Right atrium auricular region (tissue), 2 donors: ENCODE measurements at places on chromosomes 2 and 18. TPM values are rescaled to one million over a fixed set of nuclear protein-coding genes. Genes with fewer than 3 reads are reported as not detected.

Gene EGR4
- not detected for total RNA-seq

DNA sequence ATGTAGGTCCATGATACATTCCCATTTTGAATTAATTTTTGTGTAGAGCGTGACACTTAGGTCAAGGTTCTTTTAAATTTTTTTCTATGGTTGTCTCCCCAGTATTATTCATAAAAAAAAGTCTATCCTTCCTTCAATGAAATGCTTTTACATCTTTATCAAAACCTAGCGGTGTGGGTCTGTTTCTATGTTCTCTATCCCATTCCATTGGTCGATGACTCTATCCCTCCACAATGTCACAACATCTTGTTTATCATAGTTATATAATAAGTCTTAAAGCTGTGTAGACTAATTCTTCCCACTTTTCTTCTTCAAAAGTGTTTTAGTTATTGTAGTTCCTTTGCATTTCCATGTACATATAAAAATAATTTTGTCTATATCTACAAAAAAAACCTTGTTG, 47.2 kb upstream of the GPR17 start:
- DNase-seq, result no peak

- DNase-seq, result no peak
These were observed 160.3 kb downstream of the CSRNP3 start for GRCh38 chr2:165629776-165630175.

GRCh38 chr2:233219848-233220247, 31.6 kb upstream of the ATG16L1 start:
- no peak for DNase-seq

DNA sequence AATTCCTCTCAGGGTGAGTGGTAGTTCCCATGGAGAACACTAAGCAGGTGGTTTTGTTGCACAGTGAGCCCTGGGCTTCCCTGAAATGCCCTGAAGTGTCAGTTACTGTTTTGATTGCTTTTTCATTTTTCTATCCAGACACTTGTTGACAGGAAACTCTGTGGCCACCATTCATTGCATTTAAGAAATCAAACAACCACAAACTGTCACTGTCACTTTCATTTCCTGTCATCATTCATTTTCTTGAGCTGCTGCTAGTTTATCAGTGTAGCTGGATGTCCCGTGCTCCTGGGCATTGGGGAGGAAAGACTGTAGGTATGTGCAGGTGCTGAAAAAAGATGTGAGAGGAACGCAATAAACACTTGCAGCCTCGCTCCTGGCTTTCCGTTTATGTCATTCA, 891.6 kb upstream of the ZEB2 start:
- no peak for DNase-seq
